ENCODE measurements at places on chromosomes 7 and 10. TPM values are rescaled to one million over a fixed set of nuclear protein-coding genes. Genes with fewer than 3 reads are reported as not detected.

The TAS2R4 gene
- 3.1 TPM for total RNA-seq

The RAB19 gene
- total RNA-seq = not detected

The AOC1 gene
- 2.7 TPM for total RNA-seq

The PALD1 gene
- 6.6 TPM for total RNA-seq

The GSTO2 gene
- 24.7 TPM for total RNA-seq

DNA sequence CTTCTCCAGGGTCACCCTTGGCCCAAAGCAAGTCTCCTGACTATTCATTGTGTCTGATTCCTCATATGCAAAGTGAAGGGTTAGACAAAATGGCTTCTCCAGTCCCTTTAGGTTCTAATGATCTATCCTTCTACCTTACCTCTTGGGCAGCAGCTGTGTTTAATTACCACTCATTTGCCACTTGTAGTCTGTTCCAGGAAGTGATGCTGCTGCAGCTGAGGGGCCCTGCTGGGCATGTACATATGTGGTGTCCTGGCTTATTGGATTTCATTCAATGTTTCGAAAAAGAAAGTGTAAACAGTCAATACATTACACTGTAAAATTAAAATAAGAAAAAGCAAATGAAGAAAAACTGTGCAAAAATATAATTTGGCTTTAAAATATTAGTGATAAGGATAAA, 36.6 kb downstream of the SCIN start:
- no peak for DNase-seq
- no peak overlapping the region for H3K4me3 ChIP-seq
- H3K36me3 ChIP-seq = no peaks in the 10 kb centered on the region
- no peak overlapping the region for H3K27ac ChIP-seq
- H3K27me3 ChIP-seq = no peaks in the 10 kb centered on the region

- no peak for DNase-seq
- H3K27ac ChIP-seq = no peak overlapping the region
- H3K4me1 ChIP-seq = no peaks in the 10 kb centered on the region
Observed at GRCh38 chr10:62527019-62527827, 153.1 kb downstream of the ZNF365 start.

DNA sequence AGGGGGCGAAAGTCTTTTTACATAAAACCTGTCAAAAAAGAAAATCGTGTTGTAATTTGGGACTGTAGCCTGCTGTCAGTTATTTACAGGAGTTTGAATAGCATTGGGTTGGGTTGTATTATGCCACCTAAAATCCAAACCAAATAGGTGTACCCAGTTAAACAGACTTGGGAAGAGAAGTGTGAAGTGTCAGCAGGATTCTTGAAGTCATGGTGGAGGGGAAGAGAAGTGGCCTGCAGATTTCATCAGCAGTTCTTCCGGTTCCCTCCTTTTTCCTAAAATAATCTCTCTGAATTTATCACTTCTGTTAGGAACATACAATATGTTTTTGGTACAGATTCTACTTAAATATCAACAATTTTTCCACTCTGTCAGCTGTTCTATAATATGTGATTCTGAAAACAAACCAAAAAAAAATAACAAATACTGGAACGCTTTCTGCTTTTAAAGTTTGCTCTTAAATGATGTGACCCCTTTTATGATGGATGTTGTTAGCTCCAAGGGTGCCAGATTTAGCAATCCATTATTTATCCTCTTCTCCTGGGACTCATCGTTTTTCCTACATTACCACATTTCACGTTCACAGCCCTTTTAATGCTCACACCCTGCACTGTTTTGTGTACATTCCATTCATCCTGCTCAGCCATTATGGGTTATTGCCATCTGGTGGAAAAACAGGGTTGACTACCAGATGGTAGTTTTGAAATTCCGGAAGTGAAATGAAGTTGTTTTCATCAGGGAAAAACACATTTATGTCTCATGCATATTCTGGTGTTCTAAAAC, 18.7 kb upstream of the ARHGAP12 start:
- H3K27me3 ChIP-seq = no peaks in the 10 kb centered on the region
- no peak for DNase-seq
- no peaks in the 10 kb centered on the region for H3K36me3 ChIP-seq

DNA sequence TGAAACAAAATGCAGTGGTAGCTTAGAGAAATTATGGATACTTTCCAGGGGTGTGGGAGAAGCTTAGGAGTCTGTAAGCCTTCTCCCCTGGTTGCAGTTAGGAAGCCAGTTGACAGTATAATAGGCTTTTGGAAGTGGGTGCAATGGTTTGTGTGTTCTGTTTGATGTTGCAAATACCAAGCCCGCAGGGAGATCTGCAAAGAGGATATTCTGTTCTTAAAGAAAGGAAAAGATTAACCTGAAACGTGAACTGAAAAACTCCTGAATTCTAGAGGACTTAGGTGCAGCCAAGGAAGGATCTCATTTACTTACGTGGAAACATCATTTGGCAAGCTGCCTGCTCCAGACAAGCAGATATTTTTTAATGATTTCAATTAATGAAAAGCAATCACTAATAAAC, 496.6 kb downstream of the AUTS2 start:
- no peaks in the 10 kb centered on the region for H3K36me3 ChIP-seq
- no peaks in the 10 kb centered on the region for H3K27me3 ChIP-seq
- H3K4me3 ChIP-seq = no peak overlapping the region

GRCh38 chr7:143906895-143907294, 4.9 kb upstream of the TCAF1 start:
- H3K36me3 ChIP-seq = no peaks in the 10 kb centered on the region
- no peaks in the 10 kb centered on the region for H3K27me3 ChIP-seq
- H3K4me1 ChIP-seq = peaks cover 6% of the 10 kb centered on the region

DNA sequence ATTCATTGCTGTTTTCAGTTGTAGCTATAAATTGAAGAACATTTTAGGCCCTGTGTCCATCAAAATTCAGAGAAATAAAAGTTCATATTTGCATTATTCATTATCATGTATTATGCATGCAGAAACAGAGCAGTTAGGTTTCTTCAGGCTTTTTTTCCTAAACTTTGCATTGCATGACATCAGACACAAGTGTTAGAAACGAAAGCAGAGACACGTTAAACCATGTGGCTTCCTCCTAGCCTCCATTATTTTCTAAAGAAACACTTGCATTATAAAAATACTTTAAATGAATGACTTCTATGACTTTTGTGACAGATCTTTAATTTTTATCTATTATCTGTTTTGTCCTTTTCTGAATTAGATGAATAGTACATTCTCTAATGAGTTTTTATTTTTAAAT, 8.8 kb upstream of the EBLN1 start:
- no peak overlapping the region for H3K4me3 ChIP-seq
- no peak for DNase-seq
- H3K27ac ChIP-seq = no peak overlapping the region
- no peaks in the 10 kb centered on the region for H3K36me3 ChIP-seq
- H3K4me1 ChIP-seq = peaks cover 8% of the 10 kb centered on the region
- H3K27me3 ChIP-seq = no peaks in the 10 kb centered on the region

DNA sequence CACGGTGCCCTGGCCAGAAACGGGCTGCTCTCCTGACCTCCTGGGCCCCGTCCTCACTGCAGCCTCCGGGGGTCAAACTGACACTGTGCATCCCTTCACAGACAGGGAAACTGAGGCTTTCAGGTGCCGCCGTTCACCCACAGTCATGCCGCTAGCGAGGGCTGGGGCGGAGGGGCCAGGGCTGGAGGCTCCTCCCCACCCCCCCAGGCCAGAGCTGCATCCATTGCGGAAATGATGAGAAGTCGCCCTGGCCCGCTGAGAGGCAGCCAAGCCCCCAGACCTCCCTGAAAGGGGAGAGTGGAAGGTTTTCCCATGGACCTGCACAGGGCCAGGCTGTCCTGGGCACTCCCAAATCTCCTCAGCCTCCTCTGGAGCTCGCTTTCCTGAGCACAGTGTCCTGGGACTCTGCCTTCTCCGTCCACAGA, 16.5 kb upstream of the INPP5A start:
- peaks cover 3% of the 10 kb centered on the region for H3K27me3 ChIP-seq
- H3K4me3 ChIP-seq = no peak overlapping the region
- no peak overlapping the region for H3K27ac ChIP-seq
- peaks cover 44% of the 10 kb centered on the region for H3K4me1 ChIP-seq

- no peaks in the 10 kb centered on the region for H3K4me1 ChIP-seq
- no peak for DNase-seq
- no peak overlapping the region for H3K27ac ChIP-seq
- peaks cover 5% of the 10 kb centered on the region for H3K27me3 ChIP-seq
- no peaks in the 10 kb centered on the region for H3K36me3 ChIP-seq
Observed at GRCh38 chr7:68364886-68365625, 1233.2 kb upstream of the AUTS2 start.

DNA sequence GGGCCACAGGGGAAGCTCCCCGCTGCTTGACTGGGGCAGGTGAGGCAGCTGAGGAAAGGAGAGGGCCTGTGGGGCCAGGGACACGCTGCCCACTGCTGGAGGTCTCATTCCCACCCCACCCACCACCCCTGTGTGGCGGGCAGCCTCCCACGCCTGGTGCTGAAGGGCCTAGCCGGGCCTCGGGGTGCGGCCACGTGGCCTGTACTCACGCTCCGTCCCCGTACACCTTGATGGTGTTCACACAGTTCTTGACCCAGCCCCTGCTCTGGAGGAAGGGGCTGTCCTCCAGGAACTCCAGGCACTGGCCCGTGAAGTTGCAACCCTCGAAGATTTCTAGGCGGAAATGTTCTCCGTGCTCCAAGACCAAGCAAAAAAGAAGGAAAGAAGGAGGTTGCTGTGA, 4.0 kb downstream of the CRYGN start:
- no peak overlapping the region for H3K27ac ChIP-seq
- peaks cover 21% of the 10 kb centered on the region for H3K4me1 ChIP-seq
- peaks cover 18% of the 10 kb centered on the region for H3K27me3 ChIP-seq
- DNase-seq = no peak
- no peak overlapping the region for H3K4me3 ChIP-seq

- H3K27me3 ChIP-seq = peaks cover 6% of the 10 kb centered on the region
- H3K4me3 ChIP-seq = no peak overlapping the region
- DNase-seq = peak; percentile 29
- H3K4me1 ChIP-seq = no peaks in the 10 kb centered on the region
Observed at GRCh38 chr10:131072651-131073468, 238.7 kb downstream of the TCERG1L start.

GRCh38 chr10:1295756-1296480, 239.7 kb downstream of the WDR37 start:
- DNase-seq = no peak
- H3K36me3 ChIP-seq = no peaks in the 10 kb centered on the region
- H3K4me3 ChIP-seq = no peak overlapping the region
- no peaks in the 10 kb centered on the region for H3K4me1 ChIP-seq
- H3K27ac ChIP-seq = no peak overlapping the region

GRCh38 chr7:129184981-129185670, 3.3 kb upstream of the SMO start:
- peaks cover 30% of the 10 kb centered on the region for H3K4me1 ChIP-seq
- no peaks in the 10 kb centered on the region for H3K27me3 ChIP-seq
- no peak for DNase-seq
- no peak overlapping the region for H3K27ac ChIP-seq

DNA sequence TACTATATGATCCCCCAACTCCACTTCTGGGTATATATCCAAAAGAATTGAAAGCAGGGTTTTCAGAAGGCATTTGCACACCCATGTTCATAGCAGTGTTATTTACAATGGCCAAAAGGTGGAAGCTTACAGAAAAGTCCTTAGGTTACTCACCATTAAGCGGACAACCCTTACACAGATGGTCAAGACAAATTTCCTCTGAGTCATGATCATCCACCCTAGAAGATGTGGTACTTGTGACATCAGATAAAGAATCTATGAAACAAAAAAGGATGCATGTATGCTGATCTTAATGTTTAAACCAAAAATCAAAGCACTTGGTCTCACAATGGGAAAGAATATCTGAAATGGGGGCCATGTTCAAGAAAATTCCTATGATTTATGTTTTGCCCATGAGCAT, 31.1 kb downstream of the ZC3HAV1 start:
- H3K27me3 ChIP-seq = no peaks in the 10 kb centered on the region
- H3K36me3 ChIP-seq = peaks cover 80% of the 10 kb centered on the region
- no peak for DNase-seq

DNA sequence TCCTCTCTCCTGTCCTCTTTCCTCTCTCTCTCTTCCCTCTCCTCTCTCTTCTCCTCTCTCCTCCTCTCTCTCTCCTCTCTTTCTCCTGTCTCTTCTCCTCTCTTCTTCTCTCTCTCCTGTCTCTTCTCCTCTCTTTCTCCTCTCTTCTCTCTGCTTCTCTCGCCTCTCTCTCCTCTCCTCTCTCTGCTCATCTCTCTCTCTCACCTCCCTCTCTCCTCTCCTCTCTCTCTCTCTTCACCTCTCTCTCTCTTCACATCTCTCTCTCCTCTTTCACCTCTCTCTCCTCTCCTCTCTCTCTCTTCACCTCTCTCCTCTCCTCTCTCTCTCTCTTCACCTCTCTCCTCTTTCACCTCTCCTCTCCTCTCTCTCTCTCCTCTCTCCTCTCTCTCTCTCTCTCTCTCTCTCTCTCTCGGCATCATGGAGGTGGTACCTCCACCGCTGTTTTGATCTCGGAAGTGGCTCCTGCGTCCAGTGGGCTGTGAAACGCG, 30.1 kb downstream of the CFAP46 start:
- H3K4me3 ChIP-seq = no peak overlapping the region
- no peak for DNase-seq
- no peaks in the 10 kb centered on the region for H3K36me3 ChIP-seq
- peaks cover 4% of the 10 kb centered on the region for H3K4me1 ChIP-seq

DNA sequence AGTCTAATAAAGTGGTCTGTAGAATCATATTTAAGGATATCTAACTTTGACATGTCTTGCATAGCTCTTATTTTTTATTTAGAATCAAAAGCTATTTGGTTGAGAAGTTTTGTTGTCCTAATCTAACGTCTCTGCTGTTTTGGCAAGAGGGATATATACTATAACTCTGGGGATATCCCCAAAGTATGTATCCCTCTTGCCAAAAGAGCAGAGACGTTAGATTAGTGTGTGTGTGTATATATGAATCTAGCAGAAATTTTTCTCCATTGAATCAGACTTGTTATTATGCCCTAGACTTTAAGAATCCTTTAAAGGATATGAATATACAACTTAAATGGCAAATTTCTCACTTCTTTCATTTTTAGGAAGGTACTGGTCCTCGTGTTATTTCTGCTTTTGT, 9.6 kb downstream of the SMC3 start:
- H3K27me3 ChIP-seq = no peaks in the 10 kb centered on the region
- no peak overlapping the region for H3K27ac ChIP-seq
- H3K4me3 ChIP-seq = no peak overlapping the region
- H3K36me3 ChIP-seq = peaks cover 50% of the 10 kb centered on the region
- H3K4me1 ChIP-seq = peaks cover 3% of the 10 kb centered on the region
- no peak for DNase-seq

GRCh38 chr7:108459922-108460551, 3.8 kb upstream of the NRCAM start:
- DNase-seq = no peak
- peaks cover 45% of the 10 kb centered on the region for H3K27me3 ChIP-seq
- peaks cover 20% of the 10 kb centered on the region for H3K4me1 ChIP-seq
- no peak overlapping the region for H3K27ac ChIP-seq

DNA sequence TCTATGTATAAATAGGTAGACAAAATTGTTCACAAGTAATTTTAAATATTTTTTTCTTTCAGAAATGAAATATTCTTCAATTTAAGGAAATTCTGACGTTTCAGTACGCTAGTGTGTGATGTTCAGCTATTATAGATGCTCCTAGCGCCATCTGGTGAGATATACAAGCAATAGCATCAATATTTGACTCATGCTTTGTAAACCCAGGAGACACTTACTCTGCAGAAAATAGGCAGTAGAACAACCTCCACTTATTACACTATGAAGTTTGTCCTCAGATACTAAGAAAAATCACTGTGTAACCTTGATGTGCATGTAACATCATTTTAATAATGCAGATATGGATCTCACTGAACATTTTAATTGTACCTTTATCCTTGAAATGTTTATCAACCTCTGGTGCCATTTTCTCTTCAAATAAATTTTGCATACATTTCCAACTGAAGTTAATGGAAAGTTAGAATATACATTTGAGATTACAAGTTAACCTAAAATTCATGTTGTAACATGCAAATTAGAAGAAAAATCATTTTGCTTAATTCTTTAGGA, 151.5 kb upstream of the FAM3C start:
- H3K27me3 ChIP-seq = no peaks in the 10 kb centered on the region
- H3K27ac ChIP-seq = no peak overlapping the region
- no peak overlapping the region for H3K4me3 ChIP-seq
- no peaks in the 10 kb centered on the region for H3K4me1 ChIP-seq
